NCI-H1930 (cell line): ENCODE measurements at places on chromosomes 4 and X.

- no peak for DNase-seq
These were observed 24.6 kb upstream of the GPR50 start for GRCh38 chrX:151151665-151152267.

GRCh38 chrX:118523920-118524319 lies 28.3 kb downstream of the DOCK11 start:
- no peak for DNase-seq

- no peak for DNase-seq
These were observed 119.9 kb downstream of the FBXW7 start for GRCh38 chr4:152415980-152416379.

DNA sequence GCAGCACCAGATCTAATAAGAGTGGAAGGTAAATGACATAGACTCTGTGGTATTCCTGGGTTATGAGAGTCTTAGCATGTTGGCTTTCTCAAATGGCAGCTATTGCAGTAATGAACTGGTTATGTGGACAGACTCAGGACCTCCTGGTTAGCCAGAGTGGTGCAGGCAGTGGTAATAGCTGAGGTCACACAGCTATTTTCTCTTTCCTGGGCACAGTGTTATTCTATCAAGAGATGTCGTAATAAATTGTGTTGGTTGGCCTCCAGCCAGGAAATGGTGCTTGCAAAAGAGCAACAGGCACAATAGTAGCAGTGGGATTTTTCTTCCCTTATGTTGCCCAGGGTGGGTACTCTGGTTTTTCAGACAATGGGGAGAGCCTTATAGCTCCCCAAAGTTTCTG lies 279.2 kb upstream of the FGF16 start:
- no peak for DNase-seq

GRCh38 chr4:123037804-123038203 lies 115.4 kb upstream of the NUDT6 start:
- DNase-seq = no peak

GRCh38 chr4:147139455-147140198 lies 194.0 kb upstream of the TTC29 start:
- DNase-seq = no peak

- DNase-seq = no peak
These were observed 482 bp downstream of the GSTCD start for GRCh38 chr4:105709081-105709450.

DNA sequence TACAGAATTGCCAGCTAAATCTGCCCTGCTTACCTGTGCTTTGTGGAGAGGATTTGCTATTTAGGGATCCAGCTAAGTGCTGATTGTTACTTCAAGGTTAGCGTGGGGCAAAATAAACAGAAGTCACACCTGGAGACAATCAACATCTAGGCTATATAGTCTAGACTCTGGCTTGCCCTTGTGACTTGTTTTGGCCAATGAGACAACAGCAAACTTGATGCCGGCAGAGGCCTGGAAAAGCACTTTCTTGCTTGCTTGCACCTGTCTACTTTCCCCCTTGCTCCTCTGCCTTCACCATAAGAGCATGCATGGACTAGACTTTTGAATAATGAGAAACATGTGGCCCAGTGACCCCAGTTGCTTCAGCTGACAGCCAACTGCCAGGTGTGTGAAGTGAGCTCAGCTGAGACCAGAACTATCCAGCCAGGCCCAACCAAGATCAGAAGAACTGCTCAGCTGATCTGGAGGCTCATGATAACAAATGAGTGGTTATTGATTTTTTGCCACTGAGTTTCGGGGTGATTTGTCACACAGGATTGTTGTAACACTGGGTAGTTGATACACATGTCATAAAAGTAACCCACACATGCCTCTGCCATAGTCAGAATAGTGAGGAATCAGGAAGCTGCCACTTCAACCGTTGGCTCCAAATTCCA lies 164.4 kb downstream of the RBMX2 start:
- DNase-seq = no peak

DNA sequence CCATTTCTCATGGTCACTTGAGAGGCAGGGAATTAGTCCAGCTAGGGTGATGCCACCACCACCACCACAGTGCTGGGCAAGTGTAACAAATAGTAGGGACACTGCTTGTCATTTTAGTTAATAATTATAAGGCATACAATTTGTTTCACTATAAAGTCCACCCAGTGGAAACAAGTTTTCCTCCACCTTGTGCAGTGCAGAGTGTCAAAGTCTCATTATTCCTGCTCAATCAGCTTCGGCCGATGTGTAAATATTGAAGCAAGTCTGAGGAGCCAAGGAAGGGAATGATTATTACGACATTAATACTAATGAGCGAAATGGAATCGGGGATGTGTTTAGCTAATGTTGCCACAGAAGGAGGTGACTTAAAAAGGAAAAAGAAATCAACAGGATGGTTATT lies 340.4 kb downstream of the NKX6-1 start:
- DNase-seq = no peak

GRCh38 chrX:29090811-29091210 lies 503.6 kb downstream of the IL1RAPL1 start:
- no peak for DNase-seq

DNA sequence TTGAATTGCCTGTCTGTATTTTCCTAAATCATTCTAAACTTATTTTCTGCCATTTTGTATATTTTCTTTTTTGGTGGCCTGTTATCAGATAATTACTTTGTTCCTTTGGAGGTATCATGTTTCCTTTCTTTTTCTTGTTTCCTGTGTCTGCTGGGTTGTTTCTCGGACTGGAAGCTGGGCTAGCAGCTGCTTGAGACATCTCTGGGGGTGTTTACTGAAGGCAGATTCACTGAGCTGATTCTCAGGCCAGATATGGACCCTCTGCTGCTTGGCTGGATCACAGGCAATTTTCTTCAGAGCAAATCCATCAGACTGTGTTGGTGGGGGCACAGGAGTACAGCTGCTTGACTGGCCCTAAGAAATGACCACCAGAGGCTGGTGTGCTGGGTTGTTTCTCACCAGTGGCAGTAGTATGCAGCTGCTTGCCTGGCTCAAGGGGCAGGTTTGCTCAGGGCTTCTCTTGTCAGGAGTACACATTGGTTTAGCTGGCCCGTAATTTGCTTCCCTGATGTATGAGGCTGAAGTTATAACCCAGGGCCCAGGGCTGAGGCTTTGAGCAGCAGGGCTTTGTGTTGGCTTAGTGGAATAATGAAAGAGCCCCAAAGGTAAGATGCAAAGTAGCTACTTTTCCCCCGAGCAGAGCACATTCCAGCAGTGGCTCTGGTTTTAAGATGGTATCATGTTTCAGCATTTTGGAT lies 680.6 kb downstream of the TECRL start:
- no peak for DNase-seq

DNA sequence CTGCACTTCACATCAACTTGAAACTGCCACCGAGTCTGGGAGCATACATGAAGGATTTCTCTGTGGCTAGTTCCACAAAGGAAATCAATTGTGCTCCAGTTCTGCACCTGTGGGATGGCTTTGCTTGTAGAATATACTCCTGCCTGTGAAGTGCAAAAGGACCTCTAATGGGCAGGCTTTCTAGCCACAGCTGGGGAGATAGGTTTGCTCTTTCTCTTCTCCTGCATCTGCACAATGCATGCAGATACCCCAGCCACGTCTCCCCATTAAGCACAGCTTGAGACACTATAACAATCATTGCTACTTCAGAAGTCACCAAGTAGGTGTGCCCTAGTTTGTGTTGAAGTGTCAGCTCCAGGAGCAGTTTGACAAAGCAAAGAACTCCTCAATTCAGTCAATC lies 364.6 kb downstream of the ZIC3 start:
- peak; percentile 19 for DNase-seq

GRCh38 chr4:33722254-33722653 lies 2522.1 kb downstream of the ARAP2 start:
- DNase-seq = no peak

GRCh38 chr4:7166981-7167700 lies 25.2 kb upstream of the SORCS2 start:
- DNase-seq = no peak

- DNase-seq = no peak
These were observed 58.5 kb downstream of the ADD1 start for GRCh38 chr4:2902126-2902525.

GRCh38 chrX:40237731-40238178 lies 140.0 kb upstream of the BCOR start:
- no peak for DNase-seq

DNA sequence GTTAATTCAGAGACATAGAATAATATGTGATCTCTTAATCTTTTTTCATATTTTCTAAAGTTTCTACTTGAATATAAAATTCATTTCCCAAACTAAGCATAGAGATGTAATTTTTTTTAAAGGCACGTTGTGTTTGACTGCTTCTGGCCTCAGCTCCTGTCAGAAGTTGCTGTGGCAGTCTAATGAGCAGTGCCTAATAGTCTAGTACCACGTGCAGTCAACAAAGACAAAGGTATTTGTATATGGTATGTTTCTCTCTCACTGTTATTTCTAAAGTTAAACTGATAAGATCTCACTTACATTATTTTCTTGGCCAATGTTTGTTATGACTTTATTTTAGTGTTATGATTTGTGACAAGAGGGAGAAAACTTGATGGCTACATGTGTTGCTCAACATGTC lies 48.6 kb upstream of the MCUB start:
- no peak for DNase-seq

GRCh38 chrX:113950081-113950678 lies 633.7 kb upstream of the HTR2C start:
- no peak for DNase-seq

DNA sequence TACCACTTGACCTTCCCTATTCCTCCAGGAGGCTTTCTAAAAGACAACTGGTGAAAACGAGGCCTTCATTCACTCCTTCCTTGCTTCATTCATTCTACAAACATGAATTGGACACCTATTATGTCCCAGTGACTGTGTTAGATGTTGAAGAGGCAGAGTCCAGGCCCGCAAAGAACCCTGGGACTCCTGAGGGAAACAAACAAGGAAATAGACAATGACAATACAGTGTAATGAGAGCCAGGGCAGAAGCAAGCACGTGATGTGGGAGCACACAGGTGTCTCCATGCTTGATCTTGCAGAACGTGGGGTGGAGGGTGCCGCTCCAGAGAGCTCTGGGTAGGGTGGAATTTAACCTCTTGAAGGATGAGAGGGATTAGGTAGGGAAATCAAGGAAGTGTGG lies 137.6 kb upstream of the KLF3 start:
- no peak for DNase-seq

DNA sequence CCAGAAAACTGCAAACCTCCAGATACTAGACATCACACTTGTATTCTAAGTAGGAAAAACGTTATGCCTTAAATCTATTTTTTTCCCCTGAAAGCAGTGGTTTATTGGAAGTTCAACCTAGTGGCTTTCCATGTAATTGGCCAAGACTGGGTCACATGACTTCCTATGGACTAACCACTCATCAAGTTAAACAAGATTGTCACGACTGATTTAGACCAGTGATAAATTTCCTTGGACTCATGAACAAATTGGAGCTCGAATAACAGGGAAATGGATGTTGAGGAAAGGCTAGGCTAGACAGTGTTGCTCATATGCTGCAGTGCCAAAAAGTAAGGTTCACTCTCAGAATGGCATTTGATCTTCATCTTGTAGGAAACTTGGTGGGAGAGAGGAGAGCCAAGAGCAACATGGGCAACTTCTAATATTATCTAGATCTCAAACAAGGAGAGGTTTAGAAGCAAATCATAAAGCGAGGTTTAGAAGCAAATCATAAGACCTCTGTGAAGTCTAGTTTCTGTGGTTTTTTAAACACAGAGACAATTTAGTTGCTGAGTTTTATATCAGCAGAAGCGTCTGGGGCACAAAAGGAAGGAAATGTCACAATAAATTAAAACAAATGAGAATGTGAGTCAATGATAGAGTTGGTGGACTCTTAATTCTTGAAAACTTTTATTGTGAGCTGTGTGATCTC lies 165.6 kb upstream of the BOD1L1 start:
- no peak for DNase-seq

DNA sequence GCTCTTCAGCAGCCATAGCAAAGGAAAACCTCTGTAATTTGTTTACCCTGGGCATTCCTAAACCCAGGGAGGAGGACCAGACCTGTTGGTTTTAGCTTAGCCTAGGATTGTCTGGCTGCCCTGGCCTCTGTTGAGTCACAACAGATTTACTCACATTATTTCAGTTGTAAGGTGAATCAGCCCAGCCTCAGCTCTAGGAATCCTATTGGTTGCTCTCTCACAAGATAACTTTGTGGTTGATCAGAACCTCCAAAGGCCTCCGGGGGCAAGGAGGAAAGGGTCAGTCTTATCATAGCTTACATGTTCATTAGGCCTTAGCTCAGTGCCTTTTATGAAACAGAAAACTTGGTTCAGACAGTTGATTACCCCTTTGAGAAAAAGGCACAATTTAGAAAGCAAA lies 41.0 kb downstream of the PDK3 start:
- no peak for DNase-seq

- DNase-seq = no peak
These were observed 783.5 kb downstream of the STPG2 start for GRCh38 chr4:97359826-97360225.

DNA sequence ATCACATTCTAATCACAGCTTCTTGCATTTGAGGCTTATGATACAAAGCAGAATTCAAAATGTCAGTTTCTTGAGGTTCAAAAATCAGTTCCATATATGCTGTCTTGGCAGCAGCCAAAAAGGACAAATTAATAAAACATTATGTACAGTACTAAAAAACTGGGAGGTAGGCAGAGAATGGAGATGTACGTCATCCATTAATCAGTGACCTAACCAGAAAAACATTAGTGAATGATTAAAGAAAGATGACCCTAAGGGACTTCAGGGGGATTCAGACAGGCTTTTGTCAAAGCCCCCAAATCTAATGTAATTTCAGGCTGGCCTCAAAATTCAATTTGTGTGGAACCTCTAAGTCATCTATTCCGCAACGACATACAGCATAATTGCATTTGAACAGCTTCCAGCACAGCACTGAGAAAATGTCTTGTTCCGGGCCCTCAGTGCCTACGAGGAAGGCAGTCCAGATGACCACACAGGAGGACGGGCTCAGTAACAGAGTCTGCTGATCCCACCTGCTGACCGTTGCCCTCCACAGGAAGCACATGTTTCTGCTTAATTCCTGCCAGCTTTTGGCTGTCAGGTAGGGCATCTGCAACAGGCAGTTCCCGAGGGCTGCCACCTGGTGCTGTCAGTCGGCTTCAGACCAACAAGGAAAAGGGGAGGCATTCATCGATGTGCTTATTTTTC lies 83.8 kb upstream of the HHIP start:
- DNase-seq = no peak
